ENCODE measurements at places on chromosomes 6 and 20.

DNA sequence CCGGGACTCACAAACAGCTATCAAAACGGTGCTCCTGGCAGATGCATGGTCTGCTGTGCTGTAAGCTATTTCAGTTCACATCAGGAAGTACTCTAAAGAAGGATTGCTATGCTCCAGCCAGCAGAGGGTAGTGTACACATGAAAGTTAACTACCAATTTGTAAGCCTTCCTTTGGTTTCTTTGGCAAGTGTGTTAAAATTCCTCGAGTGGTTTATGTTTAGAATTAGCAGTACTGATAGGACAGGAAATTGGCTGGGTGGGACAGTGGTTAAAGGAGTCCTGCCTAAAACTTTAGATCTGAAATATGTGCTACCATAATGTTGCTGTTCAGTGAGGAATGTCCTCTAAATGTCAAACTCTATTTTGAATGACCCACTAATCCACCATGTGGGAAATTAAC is 47.4 kb downstream of the TRMT11 start:
- DNase-seq = peak; percentile 81

GRCh38 chr6:56172144-56172543 is 75.2 kb downstream of the COL21A1 start:
- no peak for DNase-seq

- DNase-seq = no peak
Measured at GRCh38 chr6:43331470-43331869, 22.8 kb upstream of the CRIP3 start.

DNA sequence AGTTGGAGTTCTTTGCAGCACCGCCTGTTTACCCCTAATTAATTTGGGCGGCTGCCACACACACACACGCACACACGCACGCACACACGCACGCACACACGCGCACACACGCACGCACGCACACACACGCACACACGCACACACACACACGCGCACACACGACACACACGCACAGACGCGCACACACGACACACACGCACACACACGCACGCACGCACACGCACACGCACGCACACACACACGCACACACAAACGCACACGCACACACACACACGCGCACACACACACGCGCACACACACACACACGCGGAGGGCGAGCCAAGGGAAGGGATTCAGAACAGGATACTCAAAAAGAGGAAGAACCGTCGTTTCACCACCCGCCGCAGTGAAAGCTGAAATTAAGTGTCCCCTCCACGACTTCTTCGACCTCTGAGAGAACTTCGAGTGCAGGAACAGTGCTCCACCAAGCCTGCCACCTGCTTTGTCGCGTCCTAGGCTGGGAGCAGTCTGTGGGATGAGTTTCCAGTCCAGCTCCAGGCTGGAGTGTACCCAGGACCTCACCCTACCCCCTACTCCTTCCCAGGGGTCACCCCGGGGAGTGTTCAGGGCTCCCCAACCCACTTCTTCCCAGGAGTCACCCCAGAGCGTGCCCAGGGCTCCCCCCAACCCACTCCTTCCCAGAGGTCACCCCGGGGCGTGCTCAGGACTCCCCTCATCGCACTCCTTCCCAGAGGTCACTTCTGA is 1.1 kb downstream of the RNASET2 start:
- no peak for DNase-seq

- no peak for DNase-seq
Measured at GRCh38 chr6:47298475-47298874, 11.2 kb downstream of the TNFRSF21 start.

DNA sequence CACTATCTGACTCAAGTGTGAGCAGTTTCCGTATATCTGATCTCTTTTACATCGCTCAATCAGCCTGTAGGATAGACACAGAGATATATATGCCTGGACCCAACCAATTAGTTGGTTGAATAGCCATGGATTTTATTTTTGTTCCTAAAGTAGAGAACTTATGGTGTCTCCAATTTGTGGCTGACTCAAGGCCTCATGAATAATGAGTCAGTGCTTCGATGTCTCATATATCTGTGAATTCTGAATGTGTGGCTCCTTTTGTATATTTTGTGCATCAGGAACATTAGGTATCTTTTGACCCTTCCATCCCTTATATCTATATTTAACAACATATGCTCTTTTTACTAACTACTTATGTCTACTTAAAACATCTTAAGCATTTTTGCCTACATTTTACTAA is 64.5 kb downstream of the OR2B2 start:
- DNase-seq = no peak

DNA sequence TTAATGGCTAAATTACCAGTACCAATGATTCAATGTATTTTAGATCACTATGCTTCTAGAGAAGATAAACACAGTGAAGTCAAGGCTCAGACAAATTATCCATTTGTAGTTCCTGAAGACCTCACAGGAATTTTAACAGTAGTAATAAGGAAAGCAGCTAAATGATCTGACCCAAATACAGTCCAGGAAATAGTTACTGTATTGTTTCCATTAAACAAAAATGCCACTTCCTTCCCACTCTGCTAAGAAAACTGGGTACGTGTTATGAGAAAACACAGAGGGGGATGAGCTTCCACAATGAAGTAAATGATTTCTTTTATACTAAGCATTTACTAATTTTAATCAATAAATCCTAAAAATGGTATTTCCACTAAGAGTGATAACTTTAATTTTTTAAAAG is 127.9 kb downstream of the CDK19 start:
- DNase-seq = no peak

DNA sequence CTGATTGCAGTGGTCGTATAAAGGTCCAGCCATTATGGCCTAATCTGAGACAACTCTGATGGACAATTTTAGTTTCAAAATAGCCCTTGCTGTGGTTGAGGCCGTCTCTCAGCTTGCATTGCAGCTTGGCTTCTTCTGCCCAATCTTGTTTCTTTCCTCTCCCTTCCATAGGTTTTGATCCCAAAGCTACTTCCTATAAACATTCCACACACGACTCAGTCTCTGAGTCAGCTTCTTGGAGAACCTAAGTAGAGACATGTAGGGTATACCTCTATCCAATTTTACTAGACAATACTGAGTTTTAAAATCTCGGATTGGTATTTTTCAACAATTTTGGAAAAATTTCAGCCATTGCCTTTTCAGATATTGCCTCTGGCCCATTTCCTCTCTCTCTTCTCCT is 13.4 kb downstream of the IYD start:
- peak; percentile 26 for DNase-seq

Data from fibroblast of skin of left quadriceps (primary cell).